Esophagus squamous epithelium (tissue), 5 donors: ENCODE measurements at places on chromosomes 1 and 21.

GRCh38 chr1:192959657-192960186 lies 99.4 kb downstream of the UCHL5 start:
- no peak for DNase-seq

GRCh38 chr21:38039841-38040240 lies 123.6 kb upstream of the KCNJ6 start:
- no peak for DNase-seq

GRCh38 chr1:65830306-65830705 lies 37.6 kb downstream of the PDE4B start:
- DNase-seq = no peak

DNA sequence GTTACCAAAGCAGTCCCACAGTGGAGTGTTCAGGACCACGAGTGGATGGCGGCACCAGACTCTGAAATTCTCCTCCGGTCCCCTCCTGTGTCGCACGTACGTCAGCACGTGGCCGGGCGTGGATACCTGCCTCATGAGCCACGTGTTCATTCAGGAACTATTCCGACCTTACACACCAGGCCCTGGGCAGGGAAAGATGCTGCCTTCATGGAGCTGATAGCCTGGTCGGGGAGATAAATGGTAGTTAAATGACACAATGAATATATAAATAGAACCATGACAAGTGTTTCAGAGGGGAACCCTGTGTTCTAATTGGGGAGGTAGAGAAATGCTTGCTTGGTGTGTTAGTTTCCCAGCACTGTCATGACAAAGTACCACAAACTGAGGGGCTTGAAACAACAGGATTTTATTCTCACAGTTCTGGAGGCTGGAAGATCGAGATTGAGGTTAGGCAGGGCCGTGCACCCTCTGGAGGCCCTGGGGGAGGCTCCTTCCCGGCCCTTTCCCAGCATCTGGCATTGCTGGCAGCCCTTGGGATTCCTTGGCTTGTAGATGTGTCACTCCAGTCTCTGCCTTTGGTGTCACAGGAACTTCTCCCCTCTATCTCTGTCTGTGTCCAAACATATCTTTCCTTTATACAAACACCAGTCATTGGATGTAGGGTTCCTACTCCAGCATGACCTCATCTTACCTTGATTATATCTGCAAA lies 28.9 kb upstream of the GPR137B start:
- DNase-seq = no peak

GRCh38 chr1:174724219-174724618 lies 275.5 kb upstream of the CACYBP start:
- DNase-seq = no peak

DNA sequence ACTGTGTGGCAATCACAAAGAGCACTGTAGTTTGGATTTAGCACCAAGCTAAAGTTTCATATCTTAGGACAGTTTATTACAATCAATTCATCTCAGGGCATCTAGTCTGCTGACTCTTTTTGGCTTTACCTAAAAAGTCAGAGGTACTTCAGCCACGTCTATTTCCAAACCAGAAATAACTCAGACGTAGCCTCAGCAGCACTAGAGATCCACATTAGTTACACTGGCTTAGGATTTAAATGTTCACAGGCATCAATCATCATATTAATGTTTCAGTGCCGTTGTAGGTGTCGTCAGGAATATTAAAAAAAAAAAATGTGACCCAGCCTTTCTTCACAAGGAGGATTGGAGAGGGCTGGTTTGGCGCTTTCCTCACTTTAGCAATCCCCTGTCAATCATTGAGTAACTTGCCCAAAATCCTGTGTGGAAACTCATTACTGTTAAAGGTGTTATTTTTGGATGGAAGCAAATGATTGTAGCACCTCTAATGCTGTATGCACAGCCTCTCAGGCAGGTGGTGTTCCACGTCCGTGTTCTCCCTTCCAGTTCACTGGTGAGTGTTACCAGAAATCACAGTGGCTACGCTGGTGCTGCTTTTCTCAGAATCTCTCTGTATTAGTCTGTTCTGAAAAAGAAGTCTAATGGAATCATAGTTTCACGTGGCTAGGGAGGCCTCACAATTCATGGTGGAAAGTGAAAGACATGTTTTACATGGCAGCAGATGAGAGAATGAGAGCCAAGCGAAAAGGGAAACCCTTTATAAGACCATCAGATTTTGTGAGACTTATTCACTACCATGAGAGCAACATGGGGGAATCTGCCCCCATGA lies 45.4 kb downstream of the NEK7 start:
- no peak for DNase-seq

GRCh38 chr21:43362321-43362791 lies 64.6 kb downstream of the SIK1 start:
- DNase-seq = peak; percentile 34

DNA sequence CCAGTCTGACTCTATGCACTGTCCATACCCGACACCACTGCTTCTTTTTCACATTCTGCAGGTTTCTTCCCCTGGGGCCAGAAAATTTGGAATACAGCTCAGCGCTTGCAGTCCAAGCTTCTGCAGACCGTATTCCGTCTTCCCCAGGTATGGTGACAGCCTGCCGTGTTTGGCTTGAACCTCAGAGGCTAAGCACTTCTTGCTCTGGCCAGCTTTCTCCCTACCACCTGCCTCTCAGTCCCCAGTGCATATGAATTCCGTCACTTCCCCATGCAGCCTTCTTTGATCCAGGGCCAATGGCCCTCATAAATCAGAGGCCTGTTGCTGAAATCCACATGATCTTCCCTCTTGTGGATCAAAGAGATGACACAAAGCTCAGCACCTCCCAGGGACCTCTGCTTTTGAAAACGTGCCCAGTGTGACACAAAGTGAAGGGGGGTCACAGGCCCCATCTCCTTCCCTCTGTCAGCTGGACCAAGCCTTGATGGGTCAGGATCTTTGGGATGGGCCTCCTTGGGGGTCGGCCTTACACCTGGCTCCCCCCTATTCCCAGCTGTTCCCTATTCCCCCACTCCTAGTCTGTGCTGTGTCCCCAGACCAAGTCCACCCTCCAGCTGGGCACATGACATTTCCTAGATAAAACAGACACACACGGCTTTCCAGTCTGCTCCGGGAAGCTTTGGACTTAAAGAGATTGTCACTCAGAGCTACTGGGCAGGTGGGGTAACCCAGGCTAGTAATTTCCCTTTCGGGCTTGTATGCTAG lies 66.6 kb downstream of the HMGB4 start:
- DNase-seq = no peak

DNA sequence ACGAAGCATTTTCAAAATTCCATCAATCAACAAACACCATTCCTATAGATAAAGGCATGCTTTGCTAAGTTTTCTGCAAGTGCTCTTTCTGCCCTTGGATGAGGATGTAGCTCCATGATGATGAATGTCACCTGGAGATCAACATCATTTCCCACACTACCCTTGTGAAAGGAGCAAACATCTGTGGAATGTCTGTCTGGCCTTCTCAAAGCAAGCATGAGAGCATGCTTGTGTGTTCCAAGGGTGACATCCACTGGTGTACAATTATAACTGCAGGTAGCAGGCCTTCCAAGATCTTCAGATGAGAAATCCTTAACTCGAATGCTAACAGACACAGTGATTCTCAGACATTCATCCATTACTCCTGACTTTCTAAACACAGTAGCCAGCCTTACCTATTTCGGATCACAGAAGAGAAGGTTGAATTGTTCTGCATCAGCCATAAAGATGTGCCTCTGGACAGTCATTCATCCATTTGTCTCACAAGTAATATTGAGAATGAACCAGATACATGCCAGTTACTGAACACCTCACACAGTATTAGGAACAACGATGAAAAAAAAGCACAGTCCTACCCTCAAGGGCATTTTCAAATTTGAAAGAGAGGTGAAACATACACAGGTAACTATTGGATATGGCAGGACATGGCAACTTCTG lies 162.4 kb downstream of the TPR start:
- DNase-seq = no peak

GRCh38 chr1:151512326-151512725 lies 1.1 kb downstream of the CGN start:
- DNase-seq = no peak

DNA sequence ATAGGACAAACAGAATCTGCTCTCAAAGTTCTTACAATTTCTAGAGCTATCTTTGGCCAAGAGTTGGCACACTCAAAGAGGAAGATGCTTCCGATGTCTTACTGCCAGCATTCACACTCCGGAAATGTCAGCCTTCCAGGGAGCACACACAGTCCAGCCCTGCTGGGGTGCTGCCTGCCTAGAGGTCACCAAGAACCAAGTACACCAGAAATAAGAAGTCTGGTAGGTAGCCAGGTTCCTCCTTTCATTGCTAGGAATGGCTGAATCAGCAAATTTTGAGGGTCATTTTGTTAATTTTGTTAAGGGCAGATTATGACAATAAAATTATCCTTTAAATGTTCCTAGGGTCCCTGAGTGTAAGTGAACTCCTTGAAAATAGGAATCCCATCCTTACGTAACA lies 77.5 kb downstream of the PLPP3 start:
- no peak for DNase-seq

- no peak for DNase-seq
Observed at GRCh38 chr1:24418898-24419628, 3.5 kb downstream of the NIPAL3 start.

DNA sequence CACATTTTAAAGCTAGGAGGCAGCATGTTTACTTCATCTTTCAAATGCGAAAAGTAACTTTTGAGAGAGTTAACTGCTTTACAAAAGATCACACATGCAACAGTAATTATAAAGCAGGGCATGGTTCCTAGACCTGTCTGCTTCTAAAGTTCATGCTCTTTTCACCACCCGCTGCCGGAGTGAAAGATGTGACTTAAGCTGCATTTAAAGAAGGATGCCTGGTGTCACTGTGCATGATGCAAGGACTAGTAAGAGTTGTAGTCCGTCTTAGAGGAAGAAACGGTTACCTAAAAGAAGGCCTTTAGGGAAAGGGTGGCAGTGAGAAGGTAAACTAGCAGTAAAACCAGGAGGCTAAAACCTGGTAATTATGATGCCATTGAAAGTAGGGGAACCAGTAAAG lies 1689.1 kb downstream of the KCNT2 start:
- DNase-seq = no peak

DNA sequence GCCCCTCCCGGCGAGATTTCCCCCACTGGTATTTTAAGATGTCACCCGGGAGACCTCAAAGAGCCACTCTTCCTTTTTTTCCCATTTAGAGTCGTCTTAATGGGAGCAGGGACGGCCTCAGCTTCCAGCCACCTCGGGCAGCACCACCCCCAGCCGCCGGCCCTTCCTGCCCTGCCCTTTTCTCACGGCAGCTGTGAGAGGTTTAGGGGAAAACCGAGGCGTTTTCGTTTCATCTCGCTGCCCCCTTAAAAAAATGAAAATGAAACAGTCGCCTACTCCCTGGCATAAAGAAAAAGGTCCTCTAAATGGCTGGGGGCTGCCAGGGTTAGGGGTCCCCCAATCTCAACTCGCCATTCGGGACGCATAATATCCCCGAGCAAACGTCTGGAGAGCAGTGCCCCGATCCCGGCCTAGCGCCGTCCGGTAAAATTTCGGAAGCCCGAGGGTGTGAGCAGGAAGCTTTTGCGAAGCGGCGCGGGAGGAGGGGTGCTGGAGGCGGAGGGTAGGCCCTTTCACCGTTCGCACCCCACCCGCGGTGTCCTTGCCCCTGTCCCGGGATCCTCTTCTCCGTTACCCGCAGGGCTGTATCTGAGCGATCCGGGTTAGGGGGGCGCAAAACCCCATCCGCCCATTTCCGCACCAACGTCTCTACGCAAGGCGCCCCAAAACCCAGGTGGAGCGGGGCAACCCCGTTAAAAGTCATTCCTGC lies 1.2 kb downstream of the RUNX3 start:
- DNase-seq = no peak

DNA sequence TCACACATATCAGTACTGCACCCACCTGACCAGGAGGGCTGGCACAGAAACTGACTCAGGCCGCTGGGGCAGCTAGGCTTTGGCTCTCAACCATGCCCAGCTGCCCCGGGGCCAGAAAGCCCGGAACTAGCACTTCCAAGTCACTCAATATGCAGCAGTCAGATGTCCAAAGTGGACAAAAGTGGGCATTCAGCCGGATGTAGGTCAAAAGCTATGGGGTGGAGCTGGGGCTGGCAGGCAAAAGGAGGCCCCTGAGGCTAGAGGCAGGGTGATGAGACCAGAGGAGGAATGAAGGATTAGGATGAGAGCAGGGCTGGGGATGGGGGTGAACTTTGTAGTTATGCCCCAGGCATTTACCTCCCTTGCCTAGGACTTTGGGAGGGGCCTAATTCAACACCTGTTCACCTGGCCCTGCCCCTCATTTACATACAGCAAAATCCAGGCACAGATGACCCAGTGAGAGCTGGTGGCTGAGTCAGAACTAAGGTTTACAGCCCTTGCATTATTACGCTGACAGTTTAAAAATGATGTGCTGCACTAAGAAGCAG lies 30.7 kb upstream of the EDN2 start:
- no peak for DNase-seq

DNA sequence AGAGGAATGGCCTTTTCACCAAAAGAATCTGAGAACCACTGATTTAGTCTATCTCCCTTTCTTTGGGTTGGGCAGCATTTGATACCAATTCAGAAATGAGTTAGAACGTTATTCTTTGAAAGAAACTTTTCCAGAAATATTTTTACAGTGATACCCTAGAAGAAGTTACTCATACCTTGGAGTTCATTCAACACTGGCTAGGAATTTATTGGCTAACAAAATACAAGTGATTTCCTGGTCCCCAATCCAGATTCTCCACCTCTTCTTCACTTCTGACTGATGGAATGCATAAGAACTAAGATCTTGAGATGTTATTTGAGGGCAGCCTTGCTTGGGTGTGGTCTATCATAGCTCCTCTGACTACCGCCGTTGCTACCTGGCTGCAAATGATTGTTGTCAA lies 9.4 kb downstream of the C1orf162 start:
- DNase-seq = no peak

GRCh38 chr1:245475126-245475525 lies 320.3 kb downstream of the KIF26B start:
- no peak for DNase-seq

GRCh38 chr1:226939438-226940028 lies 561 bp upstream of the COQ8A start:
- no peak for DNase-seq

- DNase-seq = no peak
Observed at GRCh38 chr21:32523988-32524719, 61.2 kb downstream of the TCP10L start.

- no peak for DNase-seq
Observed at GRCh38 chr1:111802110-111802509, 46.4 kb downstream of the DDX20 start.

DNA sequence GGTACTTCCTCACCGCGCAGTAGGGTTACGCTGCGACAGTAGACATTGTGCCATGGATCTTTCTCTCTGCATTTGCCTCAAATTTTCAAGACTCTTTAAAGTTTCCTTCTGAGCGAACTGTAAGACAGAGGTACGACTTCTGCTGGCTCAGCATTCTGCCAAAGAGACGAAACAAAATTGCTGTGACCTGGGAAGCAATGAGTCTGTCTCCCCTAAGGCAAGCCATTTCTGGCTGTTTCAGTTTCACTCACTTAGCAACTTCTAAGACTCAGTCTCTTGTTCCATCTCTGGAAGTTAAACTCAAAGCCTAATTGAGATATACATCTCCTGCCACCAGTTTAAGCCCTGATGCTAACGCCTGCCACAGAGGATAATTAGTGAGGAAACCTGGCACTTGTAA lies 510.9 kb upstream of the DAB1 start:
- no peak for DNase-seq

- DNase-seq = no peak
Observed at GRCh38 chr21:34922479-34922878, 126.6 kb downstream of the RUNX1 start.
